Neural crest cell (in vitro differentiated cells): ENCODE measurements at places on chromosomes 7 and 10. TPM values are rescaled to one million over a fixed set of nuclear protein-coding genes. Genes with fewer than 3 reads are reported as not detected.

DNA sequence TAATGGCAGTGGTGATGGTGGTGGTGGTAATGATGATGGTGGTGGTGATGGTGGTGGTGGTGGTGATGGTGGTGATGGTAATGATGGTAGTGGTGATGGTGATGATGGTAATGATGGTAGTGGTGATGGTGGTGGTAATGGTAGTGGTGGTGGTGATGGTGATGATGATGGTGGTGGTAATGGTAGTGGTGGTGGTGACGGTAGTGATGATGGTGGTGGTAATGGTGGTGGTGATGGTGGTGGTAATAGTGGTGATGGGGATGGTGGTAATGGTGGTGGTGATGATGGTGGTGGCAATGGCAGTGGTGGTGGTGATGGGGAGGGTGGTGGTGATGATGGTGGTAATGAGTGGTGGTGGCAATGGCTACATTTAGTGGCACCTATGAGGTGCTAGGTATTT is 105.7 kb downstream of the GRK5 start:
- no peak for DNase-seq

DNA sequence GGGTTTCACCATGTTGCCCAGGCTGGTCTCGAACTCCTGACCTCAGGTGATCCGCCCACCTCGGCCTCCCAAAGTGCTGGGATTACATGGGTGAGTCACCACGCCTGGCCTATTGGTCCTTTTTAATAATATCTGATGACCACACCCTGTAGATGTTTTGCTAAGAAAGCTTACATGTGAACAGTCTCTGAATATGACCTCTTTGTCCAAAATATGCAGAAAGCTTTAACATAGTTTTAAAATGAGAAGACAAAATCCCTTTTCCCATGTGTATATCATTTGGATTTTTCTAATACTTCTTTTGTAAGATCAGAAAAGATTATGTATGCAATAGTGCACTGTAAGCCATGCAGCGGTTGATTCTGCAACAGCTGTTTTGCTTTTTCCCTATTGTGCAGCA is 38.5 kb downstream of the MCU start:
- no peak for DNase-seq

GRCh38 chr10:127148066-127148932 is 48.1 kb downstream of the INSYN2A start:
- DNase-seq = no peak

GRCh38 chr10:10020945-10021344 is 996.7 kb upstream of the CELF2 start:
- DNase-seq = no peak

DNA sequence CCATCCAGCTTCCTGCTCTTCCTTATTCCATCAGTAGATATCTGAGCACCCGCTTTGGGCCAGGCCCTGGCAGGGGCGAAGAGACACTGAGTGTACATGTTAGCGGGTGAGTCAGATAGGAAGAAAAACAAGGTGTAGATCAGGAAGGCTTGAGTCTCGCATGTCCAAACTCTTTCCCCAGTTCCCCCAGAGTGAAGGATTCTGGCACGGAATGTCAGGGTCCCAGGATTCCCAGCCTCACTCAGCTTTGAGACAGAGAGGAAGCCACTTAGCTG is 24.1 kb upstream of the CHST15 start:
- DNase-seq = no peak

DNA sequence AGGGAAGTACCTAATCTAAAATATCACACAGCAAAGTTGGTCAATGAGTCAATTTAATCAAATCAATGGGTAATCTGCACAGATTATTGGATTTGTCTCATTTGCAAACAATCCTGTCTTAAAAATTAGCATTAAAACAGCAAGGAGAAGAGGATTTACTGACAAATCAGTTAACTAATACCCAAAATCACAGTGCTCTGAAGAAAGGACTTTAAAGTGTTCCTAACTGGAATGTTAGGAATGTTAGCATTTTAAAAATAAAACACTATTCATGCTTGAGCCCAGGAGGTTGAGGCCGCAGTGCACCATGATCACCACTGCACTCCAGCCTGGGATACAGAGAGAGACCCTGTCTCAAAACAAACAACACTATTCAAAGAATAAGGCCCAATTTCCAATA is 83.1 kb downstream of the CHCHD3 start:
- DNase-seq = no peak

GRCh38 chr10:79159785-79160184 is 91.0 kb downstream of the ZMIZ1 start:
- DNase-seq = no peak

- no peak for DNase-seq
Observed at GRCh38 chr7:6443372-6443941, 4.3 kb downstream of the DAGLB start.

GRCh38 chr7:150842018-150842417 is 10.3 kb upstream of the AOC1 start:
- DNase-seq = no peak

GRCh38 chr7:94649450-94649849 is 6.5 kb downstream of the SGCE start:
- DNase-seq = no peak

- DNase-seq = no peak
Observed at GRCh38 chr7:124553502-124553901, 212.1 kb downstream of the GPR37 start.

- no peak for DNase-seq
Observed at GRCh38 chr10:66910671-66911070, 15.2 kb upstream of the LRRTM3 start.

DNA sequence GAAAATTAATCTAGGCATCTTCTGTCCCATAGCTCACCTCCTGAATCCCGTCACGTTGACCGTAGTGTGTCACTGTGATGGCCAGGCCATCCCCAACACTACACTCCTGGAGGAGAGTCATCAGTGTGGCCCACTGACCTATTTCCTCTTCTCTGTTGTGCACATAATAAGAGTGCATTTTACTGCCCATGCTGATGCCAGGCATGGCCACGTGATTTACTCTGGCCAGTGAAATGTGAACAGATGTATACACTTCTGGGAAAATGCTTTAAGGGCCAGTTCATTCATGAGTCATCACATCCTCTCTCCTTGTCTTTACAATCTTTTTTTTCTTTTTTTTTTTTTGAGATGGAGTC is 101.9 kb upstream of the PIP4K2A start:
- DNase-seq = no peak

- no peak for DNase-seq
Observed at GRCh38 chr10:64038107-64038506, 516.9 kb downstream of the REEP3 start.

GRCh38 chr10:88881922-88882645 is 2.0 kb downstream of the STAMBPL1 start:
- no peak for DNase-seq

- DNase-seq = no peak
Observed at GRCh38 chr7:158865462-158865922, 9.1 kb downstream of the DYNC2I1 start.

DNA sequence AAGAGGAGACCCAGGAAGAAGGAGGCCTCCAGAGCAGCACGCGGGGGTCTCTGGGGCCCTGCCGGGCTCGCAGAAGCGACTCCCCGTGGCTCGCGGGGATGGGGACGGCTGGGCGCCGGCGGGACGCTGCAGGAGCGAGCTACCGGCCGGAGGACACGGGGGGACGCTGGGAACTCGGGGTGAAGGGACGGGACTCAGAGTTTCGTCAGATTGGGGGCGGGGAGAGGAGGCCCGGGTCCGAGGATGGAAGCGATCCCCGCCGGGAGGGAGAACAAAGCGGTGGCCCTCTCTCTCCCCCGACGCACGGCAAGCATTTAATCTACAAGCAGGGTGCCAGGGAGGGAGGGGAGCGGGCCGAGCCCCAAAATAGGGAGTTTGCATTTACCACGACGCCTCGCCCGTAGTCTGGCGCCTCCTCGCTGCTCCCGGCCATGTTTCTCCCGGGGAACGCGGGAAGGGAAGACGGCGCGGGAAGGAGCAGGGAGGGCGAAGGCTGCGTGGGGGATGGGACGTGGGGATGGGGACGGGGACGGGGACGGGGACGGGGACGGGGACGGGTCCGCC is at the start of gene PRTFDC1:
TSS of gene PRTFDC1 (minus strand) at position 464 of the 564 bp plus-strand sequence. CDS start at position 433, 31 bp downstream.
- DNase-seq = peak; percentile 56

DNA sequence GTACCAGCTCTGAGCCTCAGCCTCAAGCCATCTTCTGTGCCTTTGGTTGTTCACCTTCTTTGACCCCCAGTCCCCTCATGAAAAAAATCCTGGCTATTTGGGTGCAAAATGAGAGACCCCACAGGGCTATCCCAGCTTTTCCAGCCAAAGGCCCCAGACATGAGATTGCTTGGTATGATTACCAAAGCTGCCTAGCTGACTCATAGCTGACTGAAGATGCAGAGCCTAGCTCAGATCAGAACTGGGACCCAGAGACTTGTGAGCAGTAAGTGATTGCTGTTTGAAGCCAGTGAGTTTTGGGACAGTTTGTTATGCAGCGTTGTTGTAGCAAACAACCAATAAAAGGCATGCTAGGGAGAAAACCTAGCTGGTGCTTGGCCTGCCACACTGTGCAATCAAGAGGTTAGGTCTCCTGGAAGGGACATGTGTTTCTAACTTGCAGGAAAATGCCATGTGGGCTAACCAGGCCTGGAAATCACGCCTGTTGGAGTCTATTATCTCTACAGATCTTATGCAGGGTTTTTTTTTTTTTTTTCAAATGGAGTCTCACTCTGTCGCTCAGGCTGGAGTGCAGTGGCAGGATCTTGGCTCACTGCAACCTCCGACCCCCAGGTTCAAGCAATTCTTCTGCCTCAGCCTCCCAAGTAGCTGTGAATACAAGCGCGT is 48.0 kb upstream of the DAGLB start:
- DNase-seq = no peak

DNA sequence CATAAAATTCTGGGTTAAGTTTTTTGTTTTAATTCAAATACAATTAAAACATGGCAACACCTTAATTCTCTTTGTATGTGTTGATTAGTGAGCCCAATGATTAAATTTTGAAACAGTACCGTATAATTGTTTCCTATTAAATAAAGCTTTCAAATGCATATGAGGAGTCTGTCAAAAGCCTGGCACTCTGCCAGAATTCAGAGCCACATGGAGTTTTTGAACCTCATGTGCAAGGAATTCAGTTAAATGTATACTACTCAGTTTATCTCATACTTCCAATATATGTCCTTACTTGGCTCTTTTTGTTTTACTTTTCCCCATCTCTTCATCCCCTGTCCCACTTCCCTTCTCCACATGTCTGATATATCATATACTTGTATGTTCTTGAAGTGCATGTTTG is 165.6 kb upstream of the FAM3C start:
- no peak for DNase-seq

- no peak for DNase-seq
Observed at GRCh38 chr10:653991-654646, 35.3 kb downstream of the DIP2C start.

DNA sequence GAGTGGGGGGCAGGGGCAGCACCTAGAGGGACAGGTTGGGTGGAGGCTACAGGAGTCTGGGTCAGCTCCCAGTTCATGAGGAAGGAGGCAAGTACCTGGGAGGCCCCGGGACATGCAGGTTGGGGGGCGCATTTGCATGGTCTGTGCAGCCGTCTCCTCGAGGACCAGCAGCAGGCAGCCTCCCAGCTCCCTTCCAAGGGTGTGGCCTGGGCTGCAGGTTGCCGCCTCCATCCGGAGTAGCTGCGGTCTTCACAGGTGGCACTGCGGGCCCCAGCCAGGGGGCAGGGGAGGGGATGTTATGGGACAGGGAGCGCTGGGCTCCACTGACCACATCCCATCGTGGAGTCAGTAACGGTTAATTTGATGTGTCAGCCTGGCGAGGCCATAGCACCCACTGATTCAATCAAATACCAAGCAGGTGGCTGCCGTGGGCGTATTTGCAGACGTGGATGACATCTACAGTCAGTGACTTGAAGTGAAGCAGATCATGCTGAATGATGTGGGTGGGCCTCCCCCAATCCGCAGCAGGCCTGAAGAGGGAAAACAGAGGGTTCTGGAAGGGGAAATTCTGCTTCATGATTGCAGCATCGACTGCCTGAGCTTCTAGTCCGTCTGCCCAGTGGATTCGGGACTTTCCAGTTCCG is 81.6 kb downstream of the PRKAG2 start:
- no peak for DNase-seq

DNA sequence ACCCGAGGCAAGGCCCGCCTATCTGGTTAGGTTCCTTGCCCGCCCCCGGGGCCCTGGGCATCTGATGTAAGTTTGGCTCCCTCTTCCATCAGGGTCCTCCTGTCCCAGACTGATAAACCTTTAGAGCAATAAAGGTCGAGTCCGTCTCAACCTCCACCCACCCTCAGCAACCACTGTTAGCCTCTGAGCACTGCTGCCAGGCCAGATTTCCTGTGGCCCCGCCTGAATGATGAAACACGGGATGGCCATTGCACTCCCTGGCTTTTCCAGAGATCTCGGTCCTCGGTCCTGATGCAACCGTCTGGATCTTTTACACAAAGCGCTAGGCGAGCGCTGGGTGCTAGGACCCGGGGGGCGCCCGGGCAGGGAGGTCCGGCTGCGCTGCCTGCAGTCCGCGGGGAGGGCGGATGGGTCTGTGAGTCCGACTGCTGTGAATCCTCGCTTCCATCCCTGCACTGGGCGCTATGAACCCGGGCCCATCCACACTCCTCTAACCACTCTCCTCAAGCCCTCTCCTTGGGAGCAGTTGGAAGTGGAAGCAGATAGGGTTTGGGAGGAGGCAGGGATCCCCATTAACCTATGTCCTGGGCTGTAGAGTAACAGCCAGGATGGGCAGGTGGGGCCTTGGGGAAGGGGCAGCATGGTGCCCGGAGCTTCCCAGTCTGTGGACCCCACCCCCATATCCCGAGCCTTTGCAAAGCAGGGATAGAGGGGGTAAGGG is 875 bp upstream of the DDIT4 start:
- peak; percentile 64 for DNase-seq

DNA sequence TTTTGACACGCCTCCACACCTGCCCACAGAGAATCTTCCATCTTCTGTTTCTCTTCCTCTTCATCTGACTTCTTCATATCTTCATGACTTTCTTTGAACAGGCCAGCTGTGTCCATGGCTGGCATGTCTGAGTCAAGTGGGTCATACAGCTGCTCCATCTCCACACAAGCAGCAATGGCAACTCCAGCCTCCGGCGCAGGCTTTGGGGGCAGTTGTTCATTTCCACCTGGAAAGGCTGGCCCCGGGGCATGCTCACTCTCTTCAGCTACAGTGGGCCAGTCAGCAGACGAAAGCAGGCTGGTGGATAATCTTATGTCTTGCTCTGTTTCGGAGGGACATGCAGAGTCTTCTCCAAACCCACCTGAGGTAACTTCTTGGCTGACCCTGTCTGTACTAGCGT is 155.6 kb upstream of the TARP start:
- no peak for DNase-seq

- DNase-seq = no peak
Observed at GRCh38 chr7:146670532-146670931, 553.9 kb downstream of the CNTNAP2 start.

Gene C10orf105
- total RNA-seq = 0.12 and 0.20 TPM in 2 replicates

Gene NPS
- not detected in 2 replicates for total RNA-seq

Gene TMEM229A
- 10.3 and 10.9 TPM in 2 replicates for total RNA-seq

Gene C1QL3
- total RNA-seq = not detected in 2 replicates

Gene ANKRD1
- not detected in 2 replicates for total RNA-seq

Gene PRR15
- total RNA-seq = 0.41 TPM in 1 of 2 replicates, not detected in the other

Gene MICU1
- total RNA-seq = 34.1 and 36.9 TPM in 2 replicates

Gene TSPAN15
- total RNA-seq = 11.5 and 12.3 TPM in 2 replicates

Gene SORCS1
- total RNA-seq = 8.2 and 9.1 TPM in 2 replicates

Gene SPDYE1
- total RNA-seq = not detected in 2 replicates

Gene SNCG
- total RNA-seq = 7.8 and 8.2 TPM in 2 replicates
